ENCODE measurements at places on chromosomes 11 and 22.

GRCh38 chr22:38623351-38623750 is 32.8 kb downstream of the FAM227A start:
- DNase-seq = no peak

DNA sequence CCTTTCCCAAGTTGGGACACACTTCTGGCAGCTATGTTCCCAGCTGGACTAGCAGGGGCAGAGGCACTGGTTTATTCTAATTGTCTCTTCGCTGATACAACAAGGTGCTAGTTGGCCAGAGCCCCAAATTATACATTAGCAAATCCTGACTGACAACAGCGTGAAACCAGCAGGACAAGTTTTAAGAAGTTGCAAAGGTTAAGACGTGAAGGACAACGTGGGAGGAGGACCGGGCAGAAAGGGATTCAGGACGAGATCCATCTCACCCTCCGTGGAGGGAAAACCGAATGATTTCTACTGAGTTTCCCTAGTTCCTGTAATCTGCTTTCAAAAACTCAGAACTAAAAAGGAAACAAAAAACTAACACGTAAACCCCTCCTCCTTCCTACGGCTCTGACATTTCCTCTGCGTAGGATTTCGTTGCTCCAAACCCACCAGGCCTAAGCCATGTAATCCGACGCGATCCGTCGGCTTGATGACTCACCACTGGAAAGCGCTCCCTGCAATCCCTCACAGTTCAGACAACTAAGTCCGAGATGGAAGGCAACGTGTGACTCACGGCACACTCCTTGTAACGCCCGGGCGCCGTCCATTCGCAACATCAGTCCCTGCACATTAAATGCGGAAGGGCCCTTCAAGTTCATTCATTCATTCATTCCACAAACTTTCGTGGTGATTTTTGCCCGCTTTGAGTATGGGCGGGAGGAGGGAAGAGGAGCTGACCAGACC is 703 bp downstream of the POGLUT3 start:
- peak; percentile 33 for DNase-seq

DNA sequence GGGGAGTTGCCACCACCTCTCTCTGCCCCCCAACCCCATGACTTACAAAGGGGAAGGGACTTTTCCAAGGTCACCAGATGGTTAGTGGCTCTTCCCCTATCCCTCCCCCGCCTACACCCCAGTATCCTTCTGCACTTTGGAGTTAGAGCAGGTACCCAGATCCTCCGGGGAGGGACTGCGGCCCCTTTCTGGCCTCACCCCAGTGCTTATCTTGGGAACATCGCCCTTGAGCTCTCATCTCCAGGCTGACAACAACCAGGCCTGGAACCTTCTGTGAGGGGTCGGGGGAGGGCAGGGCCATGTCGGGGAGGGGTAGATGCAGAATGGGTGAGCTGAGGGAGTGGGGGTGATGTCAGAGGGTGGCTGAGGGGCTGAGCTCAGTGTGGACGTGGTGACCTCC is 7.5 kb upstream of the NAALADL1 start:
- DNase-seq = no peak

DNA sequence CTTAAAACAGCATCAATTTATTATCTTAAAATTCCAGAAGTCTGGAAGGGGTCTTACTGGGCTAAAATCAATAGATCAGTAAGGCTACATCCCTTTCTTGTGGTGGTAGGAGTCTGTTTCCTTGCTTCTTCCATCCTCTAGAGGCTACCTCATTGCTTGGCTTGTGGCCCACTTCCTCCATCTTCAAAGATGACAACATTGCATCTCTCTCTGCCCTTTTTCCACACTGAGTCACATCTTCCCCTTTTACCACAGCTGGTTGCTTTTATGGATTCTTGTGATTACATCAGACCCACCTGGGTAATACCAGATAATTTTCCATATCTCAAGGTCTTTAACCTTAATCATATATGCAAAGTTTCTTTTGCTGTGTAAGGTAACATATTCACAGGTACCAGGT is 60.9 kb downstream of the GRIA4 start:
- DNase-seq = no peak

Measured in DMS 273 treated with DMSO at 0.1 percent for 48 hours (cell line).